ENCODE measurements at places on chromosomes 4 and X.

GRCh38 chrX:15870310-15870709 is 15.7 kb upstream of the AP1S2 start:
- DNase-seq, result no peak

- DNase-seq, result no peak
Measured at GRCh38 chr4:144171697-144172096, 31.2 kb upstream of the GYPA start.

- DNase-seq, result no peak
Measured at GRCh38 chrX:142036116-142036515, 132.4 kb downstream of the MAGEC1 start.

DNA sequence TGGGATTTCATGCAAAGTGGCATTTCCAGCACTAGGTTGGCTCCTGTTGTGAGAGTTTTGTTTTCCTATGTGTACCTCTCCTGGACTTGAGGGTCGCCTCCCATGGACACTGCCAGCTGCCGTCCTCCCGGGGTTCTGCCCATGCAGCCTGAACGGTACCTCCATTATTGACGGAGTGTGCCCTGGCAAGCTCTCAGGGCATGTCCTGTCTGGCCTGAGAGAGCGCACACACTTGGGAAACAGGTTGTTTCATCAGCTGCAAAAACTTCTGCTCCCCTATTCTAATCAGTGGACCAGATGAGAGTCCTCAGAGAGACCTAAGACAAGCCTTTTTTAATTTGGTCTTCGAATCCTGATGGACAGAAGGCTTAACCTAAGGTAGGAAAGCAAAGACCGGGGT is 56.6 kb upstream of the HOPX start:
- no peak for DNase-seq

DNA sequence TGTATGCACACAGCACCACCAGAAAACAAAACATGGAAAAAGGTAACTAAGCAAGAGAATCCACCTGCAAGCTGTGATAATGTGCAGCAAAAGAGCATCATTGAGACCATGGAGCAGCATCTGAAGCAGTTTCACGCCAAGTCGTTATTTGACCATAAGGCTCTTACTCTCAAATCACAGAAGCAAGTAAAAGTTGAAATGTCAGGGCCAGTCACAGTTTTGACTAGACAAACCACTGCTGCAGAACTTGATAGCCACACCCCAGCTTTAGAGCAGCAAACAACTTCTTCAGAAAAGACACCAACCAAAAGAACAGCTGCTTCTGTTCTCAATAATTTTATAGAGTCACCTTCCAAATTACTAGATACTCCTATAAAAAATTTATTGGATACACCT is 90.2 kb downstream of the TET2 start:
- DNase-seq, result no peak

- no peak for DNase-seq
Measured at GRCh38 chrX:134388161-134389109, 71.5 kb upstream of the HPRT1 start.

GRCh38 chr4:124958847-124959246 is 246.3 kb upstream of the ANKRD50 start:
- DNase-seq, result no peak

DNA sequence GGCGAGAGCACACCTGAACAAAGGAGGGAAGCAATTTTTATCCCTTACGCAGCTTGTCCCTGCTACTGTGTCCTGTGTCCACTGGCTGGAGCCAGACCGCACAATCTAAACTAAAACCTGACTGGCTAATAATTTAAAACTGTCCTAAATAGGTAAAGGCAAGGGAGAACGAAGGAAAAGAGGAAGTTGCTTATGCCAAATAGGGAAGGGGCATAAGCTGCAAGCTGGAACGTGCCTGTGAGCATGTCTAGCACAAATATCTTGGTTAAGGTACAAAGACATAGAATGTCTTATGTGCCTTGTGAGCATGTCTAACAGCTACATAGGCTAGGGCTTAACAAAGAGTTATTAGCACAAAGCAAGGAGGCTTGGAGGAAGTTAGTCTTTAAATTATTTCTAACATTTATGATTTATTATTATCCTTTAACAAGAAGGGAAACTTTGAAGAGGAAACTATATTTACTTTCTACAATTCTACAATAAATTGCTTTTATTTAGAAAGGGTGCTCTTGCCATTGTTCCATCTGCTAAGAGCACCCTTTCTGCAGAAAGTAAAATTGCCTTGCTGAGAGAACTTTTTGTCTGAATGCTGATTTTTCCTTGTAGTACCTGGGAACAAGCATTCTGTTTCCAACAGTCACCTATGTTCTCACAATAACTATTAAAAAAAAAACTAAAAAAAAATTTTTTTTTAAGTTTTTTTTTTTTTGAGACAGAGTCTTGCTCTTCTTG is 80.6 kb upstream of the CBR4 start:
- no peak for DNase-seq

DNA sequence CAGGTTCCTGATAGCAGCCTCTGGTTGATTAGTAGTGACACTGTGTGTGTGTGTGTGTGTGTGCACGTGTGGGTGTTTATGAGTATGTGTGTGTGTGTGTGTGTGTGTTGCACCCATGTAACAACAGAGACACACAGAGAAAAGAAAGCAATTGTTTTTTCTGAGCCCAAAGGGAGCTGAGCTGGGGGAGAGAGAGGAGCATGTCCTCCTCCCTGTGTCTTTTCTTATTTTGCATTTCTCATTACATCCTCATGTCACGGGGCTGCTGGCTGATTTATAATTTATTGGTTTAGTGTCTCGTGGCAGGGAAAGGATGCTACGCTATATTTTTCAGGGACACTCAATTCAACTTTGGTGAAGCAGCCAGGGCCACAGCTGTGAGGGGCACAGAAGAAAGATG is 511.4 kb downstream of the BCOR start:
- DNase-seq, result no peak

GRCh38 chrX:67610282-67610681 is 66.5 kb downstream of the AR start:
- DNase-seq, result no peak

DNA sequence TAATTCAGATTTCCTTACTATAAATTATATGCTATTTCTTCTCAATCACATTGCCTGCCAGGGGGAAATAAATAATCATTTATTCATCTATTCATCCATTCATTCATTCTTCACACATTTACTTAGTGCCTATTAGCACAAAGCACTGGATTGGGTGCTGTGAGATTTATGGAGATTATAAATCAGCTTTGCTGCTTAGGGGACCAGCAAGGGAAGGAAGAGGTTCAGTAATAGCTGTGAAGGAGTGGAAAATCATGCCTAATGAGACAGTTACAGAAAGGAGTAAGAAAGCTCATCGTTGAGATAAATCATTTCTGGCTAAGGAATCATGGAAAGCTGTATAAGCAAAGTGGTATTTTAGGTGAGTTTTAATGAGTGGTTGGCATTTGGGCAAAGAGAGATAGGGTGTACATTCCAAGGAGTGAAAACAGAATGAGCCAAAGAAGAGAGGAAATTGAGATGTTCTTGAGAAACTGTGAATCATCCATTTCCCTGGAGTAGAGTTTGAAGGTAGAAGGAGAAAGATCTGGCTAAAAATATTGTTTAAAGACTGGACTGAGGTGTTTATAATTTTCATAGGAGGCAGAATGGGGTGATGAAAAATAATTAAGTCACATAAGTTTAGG is 9.6 kb downstream of the ARSJ start:
- no peak for DNase-seq

DNA sequence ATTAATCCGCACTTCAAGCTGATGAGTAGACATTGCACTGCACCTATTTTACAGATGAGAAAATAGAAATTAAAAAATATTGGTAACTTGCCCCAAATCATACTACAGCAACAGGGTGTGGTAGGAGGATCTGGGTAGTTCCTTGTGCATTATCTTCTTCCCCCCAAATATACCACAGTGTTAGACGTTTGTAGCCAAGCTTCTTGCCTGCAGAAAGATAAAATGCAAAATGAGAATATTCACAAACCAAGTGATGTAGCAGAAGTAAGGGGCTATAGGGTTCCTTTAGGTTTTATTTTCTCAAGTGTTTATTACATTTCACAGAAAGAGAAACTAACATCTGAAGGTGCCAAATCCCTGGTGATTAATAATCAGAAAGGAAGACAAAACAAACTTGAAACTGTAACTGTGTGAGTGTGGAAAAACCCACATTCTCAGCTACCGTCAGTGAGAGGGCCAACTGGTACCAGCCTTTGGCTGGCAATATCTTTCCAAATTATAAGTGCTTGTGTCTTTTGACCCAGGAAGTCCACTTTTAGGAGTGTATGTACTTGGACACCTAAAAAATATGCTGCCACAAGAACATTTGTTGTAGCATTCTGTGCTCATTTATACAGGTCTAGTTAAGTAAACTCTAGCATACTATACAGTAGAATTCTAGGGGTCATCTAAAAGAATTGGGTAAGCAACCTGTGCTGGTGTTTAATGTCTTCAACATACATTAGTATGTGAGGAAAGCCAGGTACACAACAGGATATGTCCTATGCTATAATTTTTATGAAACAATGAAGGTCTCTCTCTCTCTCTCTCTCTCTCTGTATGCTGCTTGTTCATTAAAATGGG is 6.7 kb upstream of the CD38 start:
- no peak for DNase-seq

DNA sequence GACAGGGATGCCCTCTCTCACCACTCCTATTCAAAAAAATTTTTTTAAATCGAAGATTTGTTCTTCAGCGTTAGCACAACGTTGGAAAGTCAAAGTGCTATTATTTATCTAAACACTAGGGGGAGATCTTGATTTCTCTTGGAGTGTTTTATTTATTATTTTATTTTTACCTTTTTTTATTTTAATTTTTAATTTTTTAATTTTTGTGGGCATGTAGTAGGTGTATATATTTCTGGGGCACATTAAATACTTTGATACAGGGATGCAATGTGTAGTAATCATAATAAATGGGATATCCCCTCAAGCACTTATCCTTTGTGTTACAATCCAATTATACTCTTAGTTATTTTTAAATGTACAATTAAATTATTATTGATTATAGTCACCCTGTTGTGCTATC is 37.4 kb upstream of the SLC10A4 start:
- no peak for DNase-seq

GRCh38 chrX:45142185-45142584 is 58.5 kb downstream of the DIPK2B start:
- no peak for DNase-seq

- DNase-seq, result no peak
Measured at GRCh38 chr4:88985088-88985773, 71.8 kb downstream of the FAM13A start.

GRCh38 chrX:65677954-65678469 is 10.6 kb downstream of the MSN start:
- DNase-seq, result no peak

GRCh38 chrX:97294041-97294440 is 410.3 kb downstream of the RPA4 start:
- DNase-seq, result no peak

GRCh38 chrX:41526925-41527324 is 79.8 kb downstream of the NYX start:
- DNase-seq, result no peak

DNA sequence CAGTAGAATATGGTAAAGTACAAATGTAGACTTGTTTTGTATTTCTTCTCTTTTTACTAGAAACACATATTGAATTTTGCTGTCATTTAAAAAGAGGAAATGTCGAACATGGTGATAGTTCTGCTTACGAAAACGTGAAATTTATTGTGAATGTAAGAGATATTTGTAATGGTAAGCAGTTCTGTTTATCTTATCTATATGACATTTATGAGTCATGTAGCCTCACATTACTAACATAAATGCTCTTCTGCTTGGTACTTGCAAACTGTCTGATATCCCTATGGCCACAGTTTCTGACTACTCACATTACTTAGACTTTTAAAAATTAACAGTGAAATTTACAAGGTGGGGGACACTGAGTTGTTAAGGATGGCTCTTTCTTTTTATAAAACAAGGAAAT is 57.9 kb downstream of the PASD1 start:
- DNase-seq, result no peak

GRCh38 chr4:95386410-95386809 is 162.4 kb downstream of the UNC5C start:
- no peak for DNase-seq

DNA sequence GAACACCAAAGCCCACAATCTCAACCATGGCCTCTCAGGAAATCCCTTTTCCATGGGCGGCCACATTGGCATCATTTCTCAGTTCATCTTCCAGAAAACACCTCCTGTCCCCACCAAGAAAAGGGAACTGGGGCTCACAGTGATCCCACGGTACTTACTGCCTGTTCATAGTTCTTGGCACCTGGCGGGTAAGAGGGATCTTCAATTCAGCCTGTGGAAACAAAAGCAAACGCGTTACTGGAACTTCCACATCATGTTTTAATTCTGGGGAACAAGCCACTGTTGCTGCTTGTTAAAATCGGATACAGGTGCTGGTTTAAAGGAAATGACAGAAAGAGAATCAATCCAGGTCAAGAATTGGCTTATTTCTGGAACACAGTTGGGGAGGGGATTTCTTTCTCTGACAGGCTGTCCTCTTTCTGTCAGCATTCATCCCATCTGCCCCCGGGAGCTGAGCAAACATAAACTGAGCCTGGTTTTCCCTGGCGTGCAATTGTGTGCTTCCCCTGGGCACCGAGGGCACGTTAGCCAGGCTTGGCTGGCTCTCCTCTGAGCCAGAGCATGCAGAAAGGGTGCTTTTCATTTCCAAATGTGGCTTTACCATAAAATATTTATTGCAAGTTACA is 16.8 kb downstream of the CLNK start:
- no peak for DNase-seq

DNA sequence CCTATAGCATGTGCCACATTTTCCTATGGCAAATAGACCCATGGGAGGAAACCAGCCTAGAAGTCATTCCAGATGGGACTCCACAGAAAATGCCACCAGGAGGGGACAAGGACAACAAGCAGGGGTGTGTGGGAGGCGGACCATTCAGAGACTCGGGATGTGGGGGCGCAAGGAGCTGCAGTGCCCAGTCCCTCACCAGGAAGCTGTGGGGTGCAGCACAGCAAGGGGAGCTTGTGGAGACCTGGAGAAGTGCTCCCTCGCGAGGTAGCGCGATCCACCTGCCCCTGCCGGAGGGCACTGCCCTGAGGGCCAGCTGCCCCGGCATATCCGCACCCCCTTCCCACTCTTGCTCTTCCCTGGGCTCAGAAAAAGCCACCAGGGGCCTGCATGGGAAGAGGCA is 45.5 kb upstream of the C4orf50 start:
- no peak for DNase-seq

- DNase-seq, result no peak
Measured at GRCh38 chr4:99207069-99207743, 11.8 kb downstream of the ADH6 start.

All from activated naive CD4-positive, alpha-beta T cell (primary cell).